Type B pancreatic cell (in vitro differentiated cells): ENCODE measurements at places on chromosomes 12 and 14. TPM values are rescaled to one million over a fixed set of nuclear protein-coding genes. Genes with fewer than 3 reads are reported as not detected.

The EFS gene
- 41.0 and 59.3 TPM in 2 replicates for total RNA-seq

The MYBPC1 gene
- 5.2 and 18.0 TPM in 2 replicates for total RNA-seq

The CCDC38 gene
- 0.29 TPM in 1 of 2 replicates, not detected in the other for total RNA-seq

The PLCZ1 gene
- total RNA-seq, result not detected in 2 replicates

The DAO gene
- total RNA-seq, result not detected in 2 replicates

DNA sequence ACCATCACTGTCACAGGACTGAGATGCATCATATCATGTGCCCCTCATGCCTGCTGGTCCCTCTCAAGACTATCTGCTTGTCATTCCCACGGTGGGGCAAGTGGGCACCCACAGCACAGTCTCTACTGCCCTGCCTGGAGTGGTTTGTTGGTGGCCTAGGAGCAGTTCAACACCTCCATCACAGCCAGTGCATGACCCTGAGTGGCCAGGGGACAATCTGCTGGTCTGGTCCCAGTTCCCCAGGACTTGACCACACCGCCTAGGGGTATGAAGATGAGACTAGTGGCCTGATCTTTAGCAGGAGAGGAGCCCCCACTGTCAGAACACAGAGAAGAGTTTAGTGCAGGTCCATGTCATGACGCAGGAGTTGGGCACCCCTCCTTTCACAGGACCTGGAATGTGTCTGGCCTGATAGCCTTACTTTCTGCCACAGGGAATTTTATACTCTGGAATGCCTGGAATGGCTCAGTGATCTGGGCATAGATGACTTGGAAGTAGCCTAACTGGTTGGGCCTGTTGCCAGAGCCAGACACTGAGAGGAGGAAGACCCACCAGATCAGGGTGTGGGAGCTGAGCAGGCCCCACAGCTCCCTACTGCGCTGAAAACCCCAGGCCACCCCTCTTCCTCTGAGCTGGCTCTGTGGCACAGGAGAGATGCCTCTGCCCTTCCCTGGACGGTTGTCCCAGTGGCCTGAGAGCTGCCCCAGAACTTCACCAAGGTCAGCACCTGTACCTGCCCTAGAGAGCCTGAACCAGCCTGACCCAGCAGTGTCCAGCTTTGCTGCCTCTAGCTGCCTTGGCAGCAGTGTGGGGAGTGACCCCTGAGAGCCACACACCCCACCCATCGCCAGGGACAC is 83.3 kb downstream of the PUS7L start:
- H3K4me1 ChIP-seq, result no peaks in the 10 kb centered on the region
- H3K27me3 ChIP-seq, result no peaks in the 10 kb centered on the region
- H3K36me3 ChIP-seq, result no peaks in the 10 kb centered on the region
- DNase-seq, result no peak
- peak overlapping the region; percentile 55 for H3K27ac ChIP-seq
- no peak overlapping the region for H3K4me3 ChIP-seq

GRCh38 chr12:32272465-32272864 is 126.9 kb upstream of the FGD4 start:
- peaks cover 23% of the 10 kb centered on the region for H3K4me1 ChIP-seq
- H3K27ac ChIP-seq, result peak overlapping the region; percentile 80
- no peak overlapping the region for H3K4me3 ChIP-seq
- H3K36me3 ChIP-seq, result peaks cover 26% of the 10 kb centered on the region

GRCh38 chr12:132238488-132238854 is 90.9 kb downstream of the GALNT9 start:
- no peak for DNase-seq
- no peak overlapping the region for H3K4me3 ChIP-seq
- H3K27ac ChIP-seq, result no peak overlapping the region
- no peaks in the 10 kb centered on the region for H3K36me3 ChIP-seq

GRCh38 chr12:12845794-12846243 is 32.7 kb downstream of the DDX47 start:
- H3K4me3 ChIP-seq, result peak overlapping the region; percentile 8
- DNase-seq, result no peak
- peaks cover 19% of the 10 kb centered on the region for H3K36me3 ChIP-seq

The ABCC9 gene
- 2.6 and 7.8 TPM in 2 replicates for total RNA-seq

GRCh38 chr12:40947797-40948196 is 240.3 kb upstream of the PDZRN4 start:
- no peaks in the 10 kb centered on the region for H3K27me3 ChIP-seq
- H3K27ac ChIP-seq, result no peak overlapping the region
- H3K36me3 ChIP-seq, result no peaks in the 10 kb centered on the region
- no peak overlapping the region for H3K4me3 ChIP-seq
- no peak for DNase-seq

GRCh38 chr14:70638416-70638815 is 3.3 kb upstream of the TTC9 start:
- H3K36me3 ChIP-seq, result no peaks in the 10 kb centered on the region
- H3K27ac ChIP-seq, result no peak overlapping the region
- peaks cover 18% of the 10 kb centered on the region for H3K4me1 ChIP-seq
- peaks cover 50% of the 10 kb centered on the region for H3K27me3 ChIP-seq
- H3K4me3 ChIP-seq, result no peak overlapping the region
- DNase-seq, result no peak

DNA sequence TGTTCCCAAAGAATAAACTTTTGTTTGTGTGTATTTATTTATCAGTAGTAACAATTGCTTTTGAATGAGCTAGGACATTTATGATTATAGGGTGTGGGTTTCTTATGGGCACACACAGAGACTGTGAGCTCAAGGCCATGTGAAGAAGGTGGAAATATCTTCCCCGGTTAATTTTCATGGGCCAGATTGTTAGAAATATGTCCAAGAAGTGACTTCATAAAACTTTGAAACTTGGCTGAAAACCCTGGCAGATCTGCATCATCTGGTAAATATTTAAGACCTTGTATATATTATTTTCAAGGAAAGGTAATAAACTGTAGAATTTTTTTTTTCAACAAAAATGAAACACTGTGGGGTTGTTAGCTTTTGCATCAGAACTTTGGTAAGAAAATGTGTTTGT is 53.5 kb upstream of the RNU6-8 start:
- no peak for DNase-seq
- H3K4me3 ChIP-seq, result no peak overlapping the region
- H3K4me1 ChIP-seq, result peaks cover 20% of the 10 kb centered on the region
- H3K27me3 ChIP-seq, result no peaks in the 10 kb centered on the region

DNA sequence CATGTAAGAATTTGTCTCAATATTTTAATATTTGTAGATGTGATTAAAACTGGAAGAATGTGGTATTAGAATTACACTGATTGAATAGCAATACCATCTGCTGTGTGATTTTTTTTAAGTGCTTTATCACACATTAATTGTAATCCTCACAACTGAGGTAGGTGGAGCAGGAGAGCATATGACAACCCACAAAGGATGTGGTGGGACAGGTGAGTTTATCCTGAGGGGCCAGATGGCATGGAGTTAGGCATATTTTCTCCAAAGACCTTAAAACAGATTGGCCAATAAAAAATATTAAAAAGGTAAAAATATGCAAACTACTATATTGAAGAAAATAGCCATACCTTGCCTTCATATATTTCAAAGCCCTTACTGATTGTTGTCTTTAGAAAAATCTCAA is 7.8 kb downstream of the LRRC10 start:
- H3K4me3 ChIP-seq, result no peak overlapping the region
- no peaks in the 10 kb centered on the region for H3K4me1 ChIP-seq
- no peaks in the 10 kb centered on the region for H3K27me3 ChIP-seq
- H3K36me3 ChIP-seq, result peaks cover 38% of the 10 kb centered on the region
- no peak for DNase-seq
- no peak overlapping the region for H3K27ac ChIP-seq
